Ammon's horn (tissue), 1 donor: ENCODE measurements at places on chromosomes 11 and 22.

- no peak for DNase-seq
These were observed 6.4 kb downstream of the ARL14EP start for GRCh38 chr11:30329150-30329940.

GRCh38 chr22:19290400-19291217 lies 910 bp downstream of the CLTCL1 start:
- no peak for DNase-seq

- no peak for DNase-seq
These were observed 7.4 kb downstream of the CBX6 start for GRCh38 chr22:38864361-38865191.

- DNase-seq = no peak
These were observed 42.1 kb downstream of the NCAPD3 start for GRCh38 chr11:134181707-134182106.

GRCh38 chr11:71558996-71559395 lies 6.4 kb upstream of the KRTAP5-10 start:
- peak; percentile 26 for DNase-seq

- no peak for DNase-seq
These were observed 6.5 kb downstream of the TKFC start for GRCh38 chr11:61339490-61339878.

GRCh38 chr11:129041611-129042018 lies 98.9 kb upstream of the TP53AIP1 start:
- peak; percentile 12 for DNase-seq

GRCh38 chr11:121652971-121653370 lies 200.2 kb upstream of the SORL1-AS1 start:
- DNase-seq = peak; percentile 33

- no peak for DNase-seq
These were observed 76.3 kb downstream of the NTM start for GRCh38 chr11:131446590-131447275.

- DNase-seq = no peak
These were observed 840 bp downstream of the SEZ6L start for GRCh38 chr22:26170112-26170492.

DNA sequence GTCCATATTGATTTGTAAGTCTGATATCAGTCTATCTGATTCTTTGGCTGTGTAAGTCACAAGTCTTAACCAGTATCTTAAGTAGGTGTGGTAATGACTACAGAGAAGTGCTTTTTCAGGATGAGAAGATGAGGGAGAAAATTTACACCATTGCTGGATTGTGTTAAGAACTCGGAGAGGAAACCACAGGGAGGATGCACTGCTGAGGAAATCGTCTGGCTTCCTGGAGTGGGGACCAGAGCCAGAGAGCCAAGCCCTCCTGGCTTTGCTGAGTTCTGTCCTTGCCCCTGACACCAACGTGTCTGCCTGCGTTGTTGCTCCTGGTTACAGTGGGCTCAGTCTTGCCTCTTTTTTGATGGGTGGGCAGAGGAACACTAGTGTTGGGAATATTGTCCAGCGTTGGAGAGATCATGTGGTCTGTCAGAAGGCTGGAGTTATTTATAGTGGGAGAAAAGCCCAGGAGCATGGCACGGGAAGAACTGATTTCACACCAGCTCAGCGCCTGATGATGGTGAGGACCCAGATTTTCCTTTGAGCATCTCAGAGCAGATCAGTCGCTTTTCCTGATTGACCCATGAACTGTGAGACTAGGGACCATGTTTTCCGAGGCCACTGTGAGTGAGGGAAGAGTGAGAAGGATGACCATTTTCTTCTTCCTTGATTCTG lies 29.6 kb downstream of the MARK2 start:
- DNase-seq = no peak

- DNase-seq = no peak
These were observed 12.6 kb upstream of the RFPL2 start for GRCh38 chr22:32217465-32217864.

DNA sequence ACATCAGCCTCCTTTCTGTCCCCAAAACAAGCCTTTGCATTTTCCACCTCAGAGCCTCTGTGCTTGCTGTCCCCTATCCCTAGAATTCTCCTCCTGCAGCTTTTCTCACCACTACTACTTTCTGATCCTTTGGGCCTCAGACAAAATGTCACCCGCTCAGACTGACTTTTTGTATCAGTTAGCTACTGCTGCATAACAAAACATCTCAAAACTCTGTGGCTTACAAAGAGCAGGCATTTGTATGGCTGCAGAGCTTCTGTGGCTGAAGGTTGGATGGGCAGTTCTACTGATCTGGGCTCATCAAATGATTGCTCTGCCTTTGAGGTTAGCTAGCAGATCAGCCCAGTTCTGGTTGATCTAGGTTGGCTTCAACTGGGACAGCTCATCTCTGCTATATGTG lies 248.7 kb downstream of the MN1 start:
- DNase-seq = no peak

GRCh38 chr11:120284272-120284671 lies 40.8 kb upstream of the TLCD5 start:
- no peak for DNase-seq
